ENCODE measurements at places on chromosomes 4 and X.

- DNase-seq, result no peak
Observed at GRCh38 chr4:3615386-3616286, 83.4 kb upstream of the LRPAP1 start.

- DNase-seq, result no peak
Observed at GRCh38 chr4:17490575-17491059, 21.3 kb downstream of the QDPR start.

DNA sequence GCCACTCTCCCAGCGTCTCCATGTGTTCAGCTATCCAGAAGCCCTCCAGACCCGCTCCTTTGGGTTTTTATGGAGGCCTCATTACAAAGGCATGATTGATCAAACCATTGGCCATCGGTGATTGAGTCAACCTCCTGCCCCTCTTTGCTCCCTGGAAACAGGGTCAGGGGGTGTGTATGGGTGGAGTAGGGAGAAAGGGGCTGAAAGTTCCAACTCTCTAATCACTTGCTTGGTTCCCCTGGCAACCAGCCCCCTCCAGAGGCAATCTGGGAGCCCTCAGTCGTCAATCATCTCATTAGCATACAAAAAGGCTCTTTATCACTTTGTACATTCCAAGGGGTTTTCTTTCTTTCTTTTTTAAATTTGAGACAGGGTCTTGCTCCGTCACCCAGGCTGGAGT, 2.3 kb downstream of the TRIM2 start:
- no peak for DNase-seq

DNA sequence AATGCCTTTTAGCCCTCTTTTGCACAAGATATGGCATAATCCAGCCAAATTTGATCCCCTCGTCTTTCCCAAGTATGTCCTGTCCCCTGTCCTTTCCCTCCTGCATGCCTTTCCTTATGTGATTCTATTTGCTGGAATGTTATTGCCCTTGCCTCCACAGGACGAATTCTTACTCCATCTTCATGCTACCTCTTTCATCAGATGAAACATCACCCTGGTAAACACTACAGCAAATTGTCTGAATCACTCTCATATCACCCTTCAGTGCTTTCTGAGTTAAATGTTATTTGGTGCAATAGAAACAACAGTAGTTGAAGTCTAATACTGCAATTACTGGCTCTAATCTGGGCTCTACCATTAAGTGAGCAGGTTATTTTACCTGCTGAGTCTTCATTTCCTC, 52.2 kb upstream of the FAT1 start:
- no peak for DNase-seq

GRCh38 chr4:8152865-8153257, 5.8 kb downstream of the ABLIM2 start:
- DNase-seq, result no peak

DNA sequence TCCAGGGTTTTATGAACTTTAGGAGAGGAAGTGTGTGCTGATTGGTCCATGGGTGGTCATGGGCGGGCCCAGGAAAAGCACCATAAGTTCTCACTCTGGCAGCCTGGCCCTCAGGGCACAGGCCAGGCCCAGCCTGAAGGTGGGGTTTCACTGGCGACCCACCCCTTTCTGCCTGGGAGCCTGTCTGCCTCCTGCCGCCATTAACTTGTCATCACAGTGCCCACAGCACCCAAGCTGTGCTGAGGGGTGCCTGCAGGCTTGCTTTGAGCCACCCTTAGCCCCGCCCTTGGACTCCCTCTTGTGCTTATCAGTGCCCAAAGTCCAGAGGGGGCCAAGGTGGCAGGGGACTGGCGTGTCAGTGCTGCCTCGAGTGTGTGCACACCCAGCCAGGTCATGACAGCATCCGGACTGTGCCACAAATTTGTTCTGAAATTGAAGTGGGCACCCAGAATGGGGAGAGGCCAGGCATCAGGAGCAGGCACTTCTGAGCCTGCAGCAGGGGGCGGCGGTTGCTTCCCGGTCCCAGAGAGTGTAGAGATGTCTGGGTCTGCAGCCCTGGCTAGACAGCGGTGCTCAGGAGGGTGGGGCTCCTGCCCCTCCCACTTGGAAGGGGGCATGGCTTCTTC, 455.6 kb downstream of the TMA16 start:
- DNase-seq, result no peak

- DNase-seq, result no peak
Observed at GRCh38 chr4:185781555-185782215, 30.3 kb downstream of the SORBS2 start.

GRCh38 chr4:4574792-4575191, 32.9 kb upstream of the STX18 start:
- DNase-seq, result no peak

- DNase-seq, result no peak
Observed at GRCh38 chr4:76035799-76036380, at the start of gene CXCL11. Gene CXCL11, minus strand, starts transcription at chr4:76036070. Its CDS starts 83 bp downstream, at chr4:76035987.

DNA sequence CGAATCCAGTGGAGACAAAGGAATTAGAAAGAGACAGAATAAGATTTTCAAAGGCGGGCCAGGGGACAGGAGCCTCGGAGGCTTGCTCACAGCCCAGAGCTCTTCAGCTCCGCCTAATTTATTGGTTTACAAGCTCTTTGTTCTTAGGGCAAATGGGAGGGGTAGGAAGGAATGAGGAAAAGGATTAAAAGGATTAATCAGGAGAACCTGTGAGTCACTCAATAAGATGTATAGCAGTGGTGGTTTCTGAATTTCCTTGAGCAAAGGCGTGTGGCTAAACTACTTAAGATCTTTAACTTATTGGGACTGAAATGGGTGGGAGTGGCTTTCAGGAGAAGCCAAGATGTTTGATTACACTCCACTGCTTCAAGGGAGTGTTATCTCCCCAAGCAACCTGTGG, 456.0 kb upstream of the SPANXN1 start:
- no peak for DNase-seq

DNA sequence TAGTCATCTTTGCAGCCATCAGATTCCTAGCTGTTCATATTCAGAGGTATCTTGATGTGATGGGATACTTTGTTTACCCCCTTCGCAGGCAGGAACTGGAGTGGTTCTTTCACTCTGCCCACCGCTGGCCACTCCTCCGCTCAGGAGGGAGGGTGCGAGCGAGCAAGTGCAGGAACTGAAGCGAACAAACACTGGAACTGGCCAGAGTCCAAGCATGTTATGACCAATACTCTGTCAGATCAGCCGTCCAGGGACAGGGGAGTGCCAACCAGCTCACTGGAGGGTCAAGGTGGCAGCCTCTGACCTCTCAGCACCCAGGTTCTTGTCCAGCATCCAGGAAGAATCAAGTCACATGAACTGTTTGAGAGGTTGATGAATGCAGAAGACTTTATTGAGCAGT, 18.0 kb upstream of the MANBA start:
- no peak for DNase-seq

GRCh38 chr4:16006771-16007446, 43.9 kb upstream of the FGFBP2 start:
- peak; percentile 47 for DNase-seq

- DNase-seq, result no peak
Observed at GRCh38 chr4:56424697-56425514, 10.5 kb downstream of the PPAT start.

DNA sequence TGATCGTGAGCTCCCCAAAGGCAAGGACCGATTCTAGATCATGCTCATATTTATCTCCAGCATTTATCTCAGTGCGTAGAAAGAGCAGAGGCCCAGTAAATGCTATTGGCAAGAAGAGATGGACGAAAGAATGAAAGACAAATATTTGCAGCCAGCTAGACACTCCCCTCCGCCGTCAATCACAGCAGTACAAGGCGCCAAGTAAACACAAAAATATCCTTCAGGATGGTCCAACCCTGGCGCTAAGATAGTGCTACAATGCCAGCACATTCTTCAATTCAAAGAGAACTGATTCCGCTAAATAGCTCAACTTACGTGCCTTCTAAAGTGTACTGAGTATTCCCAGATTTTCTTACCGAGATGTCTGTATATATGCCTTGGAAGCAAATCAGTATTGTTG, 114.5 kb downstream of the DDX53 start:
- no peak for DNase-seq
